ENCODE measurements at places on chromosomes 4 and X.

GRCh38 chrX:138866643-138867042 lies 155.1 kb upstream of the FGF13 start:
- no peak for DNase-seq

GRCh38 chrX:107496786-107497185 lies 47.3 kb downstream of the FRMPD3 start:
- no peak for DNase-seq

DNA sequence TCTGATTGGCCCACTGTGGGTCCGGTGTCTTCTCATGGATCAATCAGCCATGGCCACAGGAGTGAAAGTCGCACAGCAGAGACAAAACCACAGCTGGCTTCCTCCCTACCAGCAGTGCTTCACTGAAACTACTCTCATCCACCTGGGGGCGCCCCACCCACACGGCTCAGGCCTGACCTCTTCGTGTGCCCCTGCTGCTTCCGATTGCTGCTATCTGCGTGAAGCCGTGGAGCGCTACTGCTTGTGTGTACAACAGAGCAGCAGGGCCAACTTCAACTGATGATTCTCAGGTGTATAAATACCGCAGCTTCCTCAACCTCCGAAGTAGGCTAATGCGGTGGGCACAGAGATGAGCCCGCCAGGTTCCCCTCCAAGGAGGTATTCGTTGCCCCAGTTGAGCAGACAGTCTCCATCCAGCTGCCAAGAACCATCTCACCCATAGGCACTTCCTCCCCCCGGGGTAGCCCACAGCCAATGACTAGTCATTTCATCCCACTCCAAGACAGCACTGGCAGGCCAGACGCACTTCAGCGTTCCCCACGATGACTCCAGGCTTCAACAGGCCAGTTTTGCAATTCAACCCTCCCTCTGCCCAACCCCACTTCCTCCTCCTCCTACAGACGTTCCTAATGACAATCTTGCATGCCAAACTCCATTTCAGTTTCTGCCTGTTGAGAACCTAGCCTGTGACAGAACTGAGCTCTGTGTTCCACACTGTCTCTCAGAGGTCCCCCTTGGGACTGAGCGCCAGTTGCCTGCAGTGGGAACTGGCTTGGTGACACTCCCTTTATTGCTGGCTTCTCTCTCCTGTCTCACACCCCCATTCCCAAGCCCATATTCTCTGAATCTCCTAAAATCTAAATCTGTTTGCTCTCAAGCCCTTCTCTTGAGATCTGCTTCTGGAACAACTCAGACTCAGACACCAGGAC lies 41.3 kb upstream of the ATP6AP2 start:
- DNase-seq = no peak

- no peak for DNase-seq
Observed at GRCh38 chr4:38785041-38785790, 2.4 kb upstream of the TLR10 start.

DNA sequence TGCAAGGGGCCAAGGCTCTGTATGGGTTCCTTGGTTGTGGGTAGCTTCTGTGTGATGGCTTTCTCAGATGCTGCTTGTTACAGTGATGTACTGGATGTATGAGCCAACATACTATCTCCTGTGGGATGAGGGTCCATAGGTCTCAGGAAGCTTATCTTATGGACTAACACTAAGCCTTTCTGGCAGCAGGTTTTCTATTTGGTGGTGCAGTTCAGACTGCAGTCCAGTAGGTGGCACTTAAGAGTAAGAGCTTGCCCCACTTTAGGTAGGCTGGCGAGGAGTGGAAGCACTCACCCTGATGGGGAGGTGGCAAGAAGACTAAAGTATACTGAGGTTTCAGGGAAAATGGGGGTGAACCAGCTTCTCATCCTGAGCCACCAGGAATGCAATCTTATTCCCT lies 306.7 kb upstream of the MAOA start:
- DNase-seq = no peak

GRCh38 chrX:30795981-30796958 lies 92.8 kb downstream of the TAB3 start:
- no peak for DNase-seq

- DNase-seq = no peak
Observed at GRCh38 chr4:172202480-172203076, 389.4 kb downstream of the GALNTL6 start.

DNA sequence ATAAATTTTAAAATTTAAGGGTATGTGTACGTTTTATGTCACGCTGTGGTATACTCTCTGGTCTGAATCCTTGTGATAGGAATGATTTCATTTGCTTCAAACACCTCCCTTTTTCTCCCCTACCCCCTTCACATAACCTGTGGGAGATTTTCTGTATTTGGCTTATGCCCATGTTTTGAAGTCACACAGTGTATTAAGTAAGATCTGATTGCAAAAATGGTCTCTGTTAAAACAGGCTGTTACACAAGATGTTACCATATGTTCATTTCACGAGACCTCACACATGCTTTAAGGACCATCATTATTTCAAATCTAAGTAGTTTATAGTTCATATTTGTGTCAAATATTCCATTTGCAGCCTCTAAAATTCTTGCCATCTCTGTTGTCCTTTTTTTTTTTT lies 63.5 kb downstream of the TMEM131L start:
- no peak for DNase-seq

DNA sequence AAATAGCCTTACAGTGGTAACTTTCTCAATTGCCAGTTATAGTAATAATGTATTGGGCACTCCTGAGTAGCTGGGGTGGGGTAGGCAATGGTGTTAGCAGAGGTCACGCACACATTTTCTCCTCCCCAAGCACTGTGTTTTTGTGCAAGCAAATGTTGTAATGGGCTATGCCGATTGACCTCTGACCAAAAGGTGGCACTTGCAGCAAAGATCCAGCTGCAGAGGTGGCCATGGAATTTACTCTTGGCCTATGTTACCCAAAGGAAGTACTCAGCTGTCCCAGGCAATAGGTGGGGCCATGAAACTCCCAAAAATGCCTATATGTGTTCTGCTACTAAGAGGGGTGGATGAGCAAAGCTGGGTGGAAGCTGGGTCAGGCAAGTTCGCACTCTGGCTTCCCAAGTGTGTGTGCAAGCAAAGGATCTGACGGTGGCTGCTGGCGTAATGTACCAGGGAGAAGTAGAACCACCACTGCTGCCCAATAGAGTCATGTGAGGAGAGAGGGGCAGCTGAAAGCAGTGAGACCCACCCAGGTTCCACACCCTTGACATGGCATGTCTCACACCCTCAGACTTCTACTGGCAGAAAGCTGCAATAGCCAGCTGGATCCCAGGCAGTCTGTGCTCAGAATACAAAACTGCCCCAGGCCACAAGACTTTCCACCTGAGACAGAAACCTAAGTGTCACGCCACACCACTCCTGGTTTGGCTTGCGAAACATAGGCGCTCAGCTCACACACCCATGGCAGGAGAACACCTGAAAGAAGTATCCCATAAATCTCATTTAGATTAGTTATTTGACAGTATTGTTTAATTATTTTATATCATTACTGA lies 353.3 kb upstream of the EMCN start:
- no peak for DNase-seq

- no peak for DNase-seq
Observed at GRCh38 chrX:10636337-10636736, 16.0 kb upstream of the MID1 start.

DNA sequence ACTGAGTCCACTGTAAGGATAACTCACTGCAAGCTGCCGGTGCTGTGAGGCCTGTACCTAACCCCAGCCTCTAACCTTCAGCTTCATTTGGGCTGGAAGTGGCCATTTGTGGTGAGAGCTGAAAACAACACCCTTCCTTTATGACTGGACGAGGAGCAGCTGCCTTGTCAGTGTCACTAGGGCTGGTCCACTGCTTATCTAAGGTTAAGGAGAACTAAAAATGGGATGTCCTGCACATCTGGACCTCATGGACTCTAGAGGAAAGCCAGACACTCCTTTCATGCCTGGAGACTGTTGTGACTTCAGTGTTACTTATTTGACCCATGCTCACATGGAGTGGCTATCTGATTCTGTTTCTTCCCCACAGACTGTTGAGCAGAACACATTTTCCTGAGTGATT lies 139.9 kb downstream of the ZNF518B start:
- DNase-seq = no peak

- DNase-seq = no peak
Observed at GRCh38 chr4:34953145-34953799, 1291.0 kb downstream of the ARAP2 start.

GRCh38 chrX:39840133-39840532 lies 257.6 kb downstream of the BCOR start:
- no peak for DNase-seq

DNA sequence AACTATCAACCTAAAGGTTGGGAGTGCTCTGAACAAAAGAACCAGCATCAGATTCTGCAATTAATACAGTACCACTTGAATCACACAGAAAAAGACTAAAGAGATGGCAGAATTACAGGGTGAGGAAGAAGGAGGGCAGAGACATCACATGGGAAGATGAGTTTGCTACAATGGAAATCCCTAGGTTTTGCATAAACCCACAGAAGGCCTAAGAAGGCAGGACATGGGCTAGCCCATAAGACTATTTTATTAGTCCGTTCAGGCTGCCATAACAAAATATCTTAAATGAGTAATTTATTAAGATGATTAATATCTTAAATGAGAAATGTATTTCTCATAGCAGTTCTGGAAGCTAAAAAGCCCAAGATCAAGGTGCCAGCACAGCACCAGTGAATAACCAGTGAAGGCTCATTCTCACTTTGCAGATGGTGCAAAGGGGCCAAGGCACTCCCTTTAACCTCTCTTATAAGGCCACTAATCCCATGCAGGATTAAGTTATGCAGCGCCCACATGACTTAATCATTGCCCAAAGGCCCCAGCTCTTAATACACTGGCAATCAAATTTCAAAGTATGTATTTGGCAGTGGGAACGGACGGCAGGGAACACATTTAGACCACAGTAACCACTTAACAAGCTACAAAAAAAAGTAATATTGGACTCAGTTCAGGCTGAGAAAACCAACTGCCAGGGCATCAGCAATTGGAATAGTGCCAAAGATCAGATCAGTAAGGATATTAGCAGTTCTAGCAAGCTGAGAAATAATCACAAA lies 47.6 kb upstream of the NEUROG2 start:
- DNase-seq = no peak

- no peak for DNase-seq
Observed at GRCh38 chrX:120668357-120668756, 38.5 kb upstream of the C1GALT1C1 start.

GRCh38 chr4:73918058-73918457 lies 48.9 kb downstream of the CXCL1 start:
- DNase-seq = no peak

- no peak for DNase-seq
Observed at GRCh38 chrX:131764216-131764615, 220.3 kb downstream of the OR13H1 start.

GRCh38 chrX:69110116-69110530 lies 55.1 kb downstream of the PJA1 start:
- DNase-seq = no peak

- no peak for DNase-seq
Observed at GRCh38 chr4:178941975-178942374, 1499.7 kb upstream of the AGA start.

DNA sequence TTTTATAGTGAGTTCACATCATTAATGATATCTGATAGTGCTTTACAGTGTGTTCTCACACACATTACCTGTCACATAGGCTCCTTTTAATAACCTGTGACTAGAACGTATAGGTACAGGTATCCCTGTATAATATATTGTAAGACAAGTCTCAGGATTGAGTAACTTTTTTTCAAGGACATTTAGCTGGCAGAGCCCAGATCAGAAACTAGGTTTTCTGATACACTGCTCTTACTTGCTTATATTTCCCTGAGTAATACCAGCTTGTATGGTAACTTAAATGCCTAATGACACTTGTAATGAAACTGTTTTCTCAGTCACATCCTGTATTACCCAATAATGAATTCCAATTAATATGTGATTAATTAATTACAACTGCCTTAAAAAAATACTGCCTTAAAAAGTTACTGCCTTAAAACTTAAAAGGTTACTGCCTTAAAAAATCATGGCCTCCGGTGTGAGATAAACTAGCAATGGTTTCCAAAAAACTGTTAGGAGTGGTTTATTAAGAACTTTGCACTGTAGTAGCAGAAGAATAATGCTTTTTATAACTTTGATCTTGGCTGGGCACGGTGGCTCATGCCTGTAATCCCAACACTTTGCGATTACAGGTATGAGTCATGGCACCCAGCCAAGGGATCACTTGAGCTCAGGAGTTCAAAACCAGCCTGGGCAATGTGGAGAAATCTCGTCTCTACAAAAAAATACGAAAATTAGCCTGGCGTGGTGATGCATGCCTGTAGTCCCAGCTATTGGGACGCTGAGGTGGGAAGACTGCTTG lies 11.9 kb downstream of the COPS4 start:
- DNase-seq = no peak

- no peak for DNase-seq
Observed at GRCh38 chrX:127459790-127460189, 592.4 kb downstream of the ACTRT1 start.

DNA sequence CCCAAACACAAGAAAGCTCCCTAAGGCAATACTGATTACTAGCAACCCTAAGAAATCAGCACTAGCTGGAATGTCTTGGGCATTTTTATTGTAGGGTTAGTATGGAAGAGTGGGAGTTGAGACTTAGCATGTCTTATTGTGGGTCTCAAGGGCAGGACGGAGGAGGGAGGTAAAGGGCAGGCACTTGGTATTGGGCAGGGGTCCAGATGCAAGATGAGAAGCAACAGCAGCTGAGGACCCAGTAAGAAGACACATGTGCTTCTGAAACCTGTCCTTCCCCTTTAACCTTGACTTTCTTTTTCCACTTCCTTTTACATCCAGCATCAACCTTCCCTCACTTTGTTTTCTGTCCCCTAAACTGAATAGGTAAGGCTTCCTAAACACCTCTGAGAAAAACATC lies 37.4 kb downstream of the LARP7 start:
- no peak for DNase-seq

GRCh38 chrX:74536832-74537371 lies 77.5 kb downstream of the RLIM start:
- DNase-seq = no peak

DNA sequence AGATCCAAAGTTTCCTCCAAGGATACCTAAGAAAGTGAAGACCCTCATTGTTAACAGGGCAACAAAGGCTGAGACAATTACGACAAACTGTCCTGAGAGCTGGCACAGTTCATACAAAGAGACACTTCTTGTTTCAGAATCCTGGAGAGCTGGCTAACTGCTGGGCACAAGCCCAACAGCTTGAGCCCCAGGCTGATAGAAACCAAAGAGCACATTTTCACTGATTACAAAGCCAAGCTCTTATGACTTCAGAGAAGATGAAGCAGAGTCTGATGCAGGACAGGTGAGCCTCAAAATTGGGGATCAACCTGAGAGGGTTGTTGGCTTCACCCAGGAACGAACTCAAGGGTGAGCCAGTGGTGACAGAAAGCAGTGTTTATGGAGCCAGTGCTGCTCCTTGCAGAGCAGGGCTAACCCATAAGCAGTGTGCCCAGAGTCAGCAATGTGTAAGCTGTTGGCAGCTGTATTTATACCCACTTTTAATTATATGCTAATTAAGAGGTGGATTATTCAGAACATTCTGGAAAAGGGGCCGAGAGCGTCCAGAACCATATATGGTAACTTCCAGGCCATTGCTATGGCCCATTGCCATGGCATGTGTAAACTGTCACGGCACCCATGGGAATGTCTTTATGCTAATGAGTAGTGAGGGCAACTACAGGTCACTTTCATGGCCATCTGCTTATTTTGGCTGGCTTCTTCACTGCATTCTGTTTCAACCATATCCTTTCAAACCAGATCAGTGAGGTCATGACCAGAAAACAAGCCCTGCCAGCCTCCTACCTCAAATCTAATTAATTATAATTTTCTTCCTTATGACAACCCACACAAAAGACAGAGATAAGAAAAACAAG lies 183.7 kb downstream of the EVC2 start:
- no peak for DNase-seq

GRCh38 chr4:146049802-146050201 lies 111.2 kb upstream of the ZNF827 start:
- no peak for DNase-seq

GRCh38 chr4:41935652-41936021 lies 408 bp downstream of the TMEM33 start:
- DNase-seq = no peak
